ENCODE measurements at places on chromosomes 16 and 17.

DNA sequence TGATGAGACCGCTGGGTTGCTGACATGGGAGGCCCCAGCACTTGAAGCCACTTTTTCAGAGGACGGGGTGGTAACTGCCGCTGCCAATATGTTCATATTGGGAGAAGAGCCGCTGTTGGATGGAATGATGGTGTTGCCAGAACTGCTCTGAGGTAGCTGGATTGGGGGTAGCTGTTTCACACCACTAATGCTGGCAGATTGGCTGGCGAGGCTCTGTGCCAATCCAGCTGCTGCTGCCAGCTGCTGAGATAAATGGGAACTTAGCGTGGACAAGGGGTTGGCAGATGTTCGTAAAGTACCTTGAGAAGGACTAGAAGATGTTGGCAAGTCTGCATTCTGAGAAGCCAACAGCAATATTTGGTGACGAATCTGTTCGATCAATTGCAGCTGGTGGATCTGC lies 10.0 kb downstream of the SALL1 start:
- no peak for DNase-seq

GRCh38 chr17:7676533-7676932 lies 10.8 kb downstream of the TP53 start:
- no peak for DNase-seq

GRCh38 chr16:54815177-54815576 lies 115.5 kb upstream of the IRX5 start:
- DNase-seq, result no peak

DNA sequence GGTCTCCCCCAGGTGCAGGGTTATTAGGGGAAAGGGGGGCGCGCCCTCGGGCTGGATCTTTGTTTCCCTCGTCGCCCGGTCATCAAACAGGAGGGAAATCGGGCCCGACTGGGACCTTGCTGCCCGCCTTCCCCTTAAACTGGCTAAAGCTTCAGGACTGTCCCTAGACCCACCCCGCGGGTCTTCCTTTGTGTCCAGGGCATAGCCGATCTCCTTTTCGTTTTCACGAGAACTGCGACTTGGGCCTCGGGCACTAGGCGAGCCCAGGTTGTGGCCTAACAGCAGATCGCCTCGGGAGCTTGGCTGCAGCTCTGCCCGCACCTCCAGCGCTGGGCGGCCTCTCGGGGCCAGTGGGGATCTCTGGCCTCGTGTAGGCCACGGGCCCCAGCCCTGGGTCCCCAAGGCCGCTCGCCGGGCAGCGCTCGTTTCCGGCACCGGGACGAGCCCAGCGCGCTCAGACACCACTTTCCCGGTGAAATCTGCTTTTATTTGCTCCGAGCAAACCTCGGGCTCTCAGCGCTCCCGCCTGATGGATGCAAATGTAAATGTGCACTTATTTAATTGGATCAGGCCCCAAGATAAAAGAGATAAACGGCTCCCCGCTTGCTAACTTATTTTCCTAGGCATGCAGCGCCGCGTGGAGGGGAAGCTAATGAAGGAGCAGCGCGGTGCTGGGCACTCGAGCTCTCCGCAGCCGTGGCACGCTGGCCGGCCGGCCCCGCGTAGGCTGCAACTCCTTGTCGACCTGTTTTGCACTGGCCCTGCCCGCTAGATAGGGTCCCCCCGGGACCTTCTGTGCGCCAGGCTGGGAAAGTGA lies 7.8 kb downstream of the IRX5 start:
- no peak for DNase-seq

- no peak for DNase-seq
Measured at GRCh38 chr17:4246674-4247073, 17.1 kb downstream of the ANKFY1 start.

Measured in activated CD4-positive, alpha-beta T cell treated with anti-CD3 and anti-CD28 coated beads, Interleukin-2, Interleukin-6, amounts not matched to agents 100 ng/mL and 50 ng/mL, durations not matched to agents 16 hours and 8 hours (primary cell).